ENCODE measurements at places on chromosomes 13 and 19.

DNA sequence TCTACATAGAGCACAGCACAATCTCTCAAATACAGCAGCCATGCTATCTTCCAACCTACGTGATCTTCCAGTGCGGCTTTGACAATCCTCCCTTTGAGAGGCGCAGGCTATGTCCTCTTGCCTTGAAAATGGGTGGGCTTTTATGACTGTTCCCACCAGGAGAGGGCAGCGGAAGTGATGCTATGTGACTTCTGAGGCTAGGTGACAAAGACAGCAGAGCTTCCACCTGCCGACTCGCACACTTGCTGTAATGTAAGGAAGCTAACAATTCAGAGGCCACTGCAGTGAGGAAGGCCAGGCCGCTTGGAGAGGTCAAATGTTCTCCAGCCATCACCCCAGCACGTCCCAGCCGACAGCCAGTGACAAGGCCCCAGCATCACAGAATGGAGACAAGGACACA, 65.8 kb downstream of the MRPL57 start:
- DNase-seq = no peak

- peak; percentile 59 for DNase-seq
Measured at GRCh38 chr19:48152551-48152950, 17.6 kb downstream of the LIG1 start.

DNA sequence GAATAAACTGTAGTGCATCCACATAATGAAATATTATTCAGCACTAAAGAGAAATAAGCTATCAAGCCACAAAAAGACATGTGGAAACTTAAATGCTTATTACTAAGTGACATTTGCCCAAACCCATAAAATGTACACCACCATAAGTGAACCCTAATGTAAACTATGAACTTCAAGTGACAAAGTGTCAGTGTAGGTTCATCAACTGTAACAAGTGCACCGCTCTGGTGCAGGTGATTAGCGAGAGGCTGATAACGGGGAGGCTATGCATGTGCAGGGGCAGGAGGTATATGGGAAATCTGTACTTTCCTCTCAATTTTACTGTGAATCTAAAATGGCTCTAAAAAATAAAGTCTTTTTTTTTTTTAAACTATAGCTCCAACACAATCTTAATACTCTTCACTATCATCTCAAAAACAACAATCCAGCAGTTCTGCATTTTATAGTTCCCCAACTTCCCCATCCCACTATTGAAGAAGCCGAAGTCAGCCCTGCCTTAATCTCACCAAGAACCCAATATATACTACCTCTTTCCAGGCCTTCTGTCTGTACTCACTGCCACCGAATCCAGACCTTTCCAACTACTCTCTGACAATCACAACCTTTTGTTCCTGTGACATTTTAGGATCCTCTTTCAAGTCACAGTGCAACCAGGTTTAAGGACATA, 22.6 kb downstream of the ELF1 start:
- DNase-seq = no peak

- no peak for DNase-seq
Measured at GRCh38 chr13:113997845-113998751, 24.2 kb upstream of the C13orf46 start.

GRCh38 chr13:113320226-113320875, 23.3 kb downstream of the LAMP1 start:
- no peak for DNase-seq

GRCh38 chr13:59734393-59734792, 429.3 kb downstream of the DIAPH3 start:
- DNase-seq = no peak

GRCh38 chr13:41386211-41386610, 71.1 kb upstream of the RGCC start:
- DNase-seq = no peak

- DNase-seq = peak; percentile 22
Measured at GRCh38 chr19:15449620-15450527, at the start of gene WIZ. WIZ (minus strand) TSS chr19:15449956; CDS start chr19:15448307, 1,649 bp downstream.

GRCh38 chr13:36074659-36075058, 56.5 kb downstream of the DCLK1 start:
- DNase-seq = no peak

DNA sequence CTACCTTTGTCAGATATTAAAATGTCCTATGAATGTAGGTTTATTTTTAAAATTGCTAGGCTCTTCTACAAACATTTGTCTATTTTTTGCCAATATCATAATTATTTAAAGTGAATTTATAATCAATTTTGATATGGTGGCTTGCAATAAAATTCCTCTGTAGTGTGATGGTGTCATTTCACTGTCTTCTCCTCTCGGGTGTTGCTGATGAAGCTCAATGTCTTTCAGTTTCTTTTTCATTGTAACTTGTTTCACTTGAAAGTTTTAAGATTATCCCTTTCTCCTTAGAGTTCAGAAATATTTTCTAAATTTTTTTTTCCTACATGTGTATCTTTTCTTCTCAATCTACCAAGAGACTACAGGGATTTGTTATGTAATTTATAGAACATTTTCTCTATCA, 267.1 kb upstream of the EDNRB start:
- no peak for DNase-seq

- no peak for DNase-seq
Measured at GRCh38 chr19:32877977-32878745, 8.6 kb upstream of the SLC7A9 start.

GRCh38 chr13:112510002-112510780, 77.8 kb downstream of the TUBGCP3 start:
- DNase-seq = no peak

DNA sequence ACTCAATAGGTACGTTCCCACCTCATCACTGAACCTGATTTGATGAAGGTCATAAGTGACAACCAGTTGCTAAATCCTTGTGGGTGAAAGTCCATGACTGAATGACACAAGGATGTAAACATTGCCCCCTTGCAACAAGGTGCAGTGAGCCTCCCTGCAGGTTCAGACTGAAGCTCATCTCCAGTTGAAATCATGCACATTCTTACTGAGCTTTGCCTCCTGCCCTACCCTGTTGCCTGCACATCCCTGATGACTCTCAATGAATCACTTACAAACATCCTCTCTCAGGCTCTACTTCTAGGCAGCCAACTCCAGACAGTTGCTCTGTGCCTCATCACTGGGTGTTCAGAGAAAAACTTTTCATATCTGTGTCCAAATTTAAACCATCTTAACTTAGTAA, 42.5 kb upstream of the ARGLU1 start:
- no peak for DNase-seq

GRCh38 chr13:109785141-109785891, 1.1 kb downstream of the IRS2 start:
- no peak for DNase-seq

- no peak for DNase-seq
Measured at GRCh38 chr19:16435999-16436650, 35.6 kb downstream of the EPS15L1 start.

- DNase-seq = no peak
Measured at GRCh38 chr13:110116072-110116487, 190.9 kb downstream of the COL4A1 start.

DNA sequence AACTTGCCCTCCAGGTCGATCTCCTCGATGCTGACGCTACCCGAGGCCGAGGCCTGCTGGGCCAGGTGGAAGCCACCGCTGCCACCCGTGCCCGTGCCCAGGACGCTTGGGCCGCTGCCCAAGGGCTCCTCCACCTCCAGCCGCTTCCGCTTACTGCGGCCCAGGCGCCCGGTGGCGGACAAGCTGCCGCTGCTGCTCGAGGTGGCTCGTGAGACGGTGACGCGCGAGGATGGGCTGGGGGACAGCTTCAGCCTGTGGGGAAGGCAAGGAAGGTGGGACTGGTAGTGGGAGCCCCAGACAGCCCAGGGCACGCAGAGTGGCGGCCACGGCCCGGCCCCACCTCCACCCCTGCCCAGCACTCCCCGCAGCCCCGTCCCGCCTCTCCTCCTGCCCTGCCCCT, 6.5 kb upstream of the TIMM13 start:
- DNase-seq = no peak

DNA sequence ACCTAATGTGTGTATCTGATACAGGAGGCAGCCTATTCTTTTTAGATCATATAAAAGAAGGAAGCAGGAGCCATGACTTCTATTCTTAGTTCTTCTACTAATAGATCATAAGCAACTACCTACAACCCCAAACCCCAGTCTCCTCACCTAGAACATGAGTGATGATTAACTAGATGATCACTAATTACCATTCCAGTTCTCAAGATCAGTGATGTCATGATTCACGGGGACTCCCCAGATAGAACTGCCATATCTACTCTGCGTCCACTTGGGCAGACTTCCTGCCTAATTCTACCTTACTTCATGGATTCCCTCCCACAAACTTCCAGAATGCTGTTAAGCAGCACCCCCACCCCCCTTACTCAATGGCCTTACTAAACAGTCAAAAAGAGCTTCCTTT, 380.1 kb downstream of the FGF14 start:
- no peak for DNase-seq

DNA sequence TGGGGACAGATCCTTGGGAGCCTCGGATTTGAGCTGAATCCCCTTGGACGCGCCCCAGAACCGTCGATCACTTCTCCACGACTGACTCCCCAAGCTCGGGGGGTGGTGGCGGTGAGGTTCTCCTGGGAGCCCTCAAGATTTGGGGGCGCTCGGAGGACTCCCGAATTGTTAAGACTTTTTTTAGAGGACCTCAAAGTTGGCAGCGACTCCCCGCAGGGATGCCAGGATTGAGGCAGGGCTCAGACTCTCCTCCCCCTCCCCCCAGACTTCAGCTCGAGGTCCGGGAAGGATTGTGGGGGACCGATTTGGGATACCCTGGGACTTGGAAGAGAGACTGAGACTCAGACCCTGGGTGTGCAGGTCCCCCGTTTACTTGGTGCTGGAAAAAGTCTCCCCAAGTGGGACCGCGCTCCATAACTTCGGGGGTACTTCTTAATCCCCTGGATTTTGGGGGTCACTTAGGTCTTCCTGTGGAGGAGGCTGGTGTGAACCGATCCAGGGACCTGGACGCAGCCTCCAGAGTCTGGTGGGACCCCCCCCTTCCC, 665 bp downstream of the VASP start:
- no peak for DNase-seq

- DNase-seq = peak; percentile 12
Measured at GRCh38 chr13:66312312-66313087, 917.6 kb downstream of the PCDH9 start.

DNA sequence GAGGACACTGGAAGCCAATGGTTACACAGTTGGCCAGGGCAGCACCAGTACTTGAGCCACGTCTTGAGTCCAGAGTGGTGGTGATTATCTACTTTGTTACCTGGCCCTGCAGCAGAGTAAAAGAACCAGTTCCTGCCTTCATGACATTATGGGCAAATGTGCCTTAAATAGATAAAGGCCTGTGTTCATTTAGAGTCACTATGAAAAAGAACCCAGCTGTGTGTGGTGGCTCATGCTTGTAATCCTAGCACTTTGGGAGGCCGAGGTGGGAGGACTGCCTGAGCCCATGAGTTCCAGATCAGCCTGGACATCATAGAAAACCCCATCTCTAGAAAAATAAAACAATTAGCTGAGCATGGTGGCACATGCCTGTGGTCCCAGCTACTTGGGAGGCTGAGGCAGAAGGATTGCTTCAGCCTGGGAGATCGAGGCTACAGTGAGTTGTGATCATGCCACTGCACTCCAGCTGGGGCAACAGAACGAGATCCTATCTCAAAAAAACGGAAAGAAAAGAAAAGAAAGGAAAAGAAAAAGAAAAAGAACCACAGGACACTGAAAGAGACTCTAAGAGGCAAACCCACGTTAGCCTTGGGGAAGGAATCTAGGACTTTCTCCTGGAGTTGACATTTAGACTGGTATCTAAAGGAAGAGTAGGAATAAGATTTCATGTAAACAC, 3.4 kb upstream of the IRF2BP1 start:
- DNase-seq = no peak

GRCh38 chr13:23688336-23688735, 118.1 kb downstream of the TNFRSF19 start:
- no peak for DNase-seq

DNA sequence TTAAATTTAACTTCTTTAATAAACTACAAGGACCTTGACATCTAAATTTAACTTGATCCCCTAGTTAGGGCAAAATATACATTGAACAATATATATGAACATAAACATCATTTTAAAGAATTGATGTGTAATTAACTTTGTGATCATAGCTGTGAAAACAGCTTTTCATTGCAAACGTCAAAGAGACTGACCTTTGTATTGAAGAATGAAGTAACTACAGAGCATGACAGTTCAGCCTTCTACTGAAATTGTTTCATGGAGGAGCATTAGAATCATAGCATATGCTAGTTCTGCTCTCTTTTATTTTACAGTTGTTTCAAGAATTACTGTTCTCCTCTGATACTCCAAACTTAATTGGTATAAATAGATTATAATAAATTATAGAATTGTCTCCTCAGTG, 123.4 kb upstream of the PRR20A start:
- no peak for DNase-seq

- no peak for DNase-seq
Measured at GRCh38 chr19:5664515-5664914, 15.8 kb downstream of the MICOS13 start.

DNA sequence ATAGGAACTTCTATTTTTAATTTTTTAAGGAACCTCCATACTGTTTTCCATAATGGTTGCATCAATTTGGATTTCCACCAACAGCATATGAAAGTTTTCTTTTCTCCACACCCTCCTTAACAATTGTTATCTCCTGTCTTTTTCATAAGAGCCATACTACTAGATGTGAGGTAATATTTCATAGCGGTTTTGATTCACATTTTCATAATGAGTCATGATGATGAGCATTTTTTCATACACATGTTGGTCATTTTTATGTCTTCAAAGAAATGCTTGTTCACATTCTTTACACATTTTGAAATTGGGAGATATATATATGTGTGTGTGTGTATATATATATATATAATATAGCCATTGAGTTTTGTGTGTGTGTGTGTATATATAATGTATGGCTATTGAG, 420.3 kb upstream of the PCDH9 start:
- DNase-seq = no peak

- DNase-seq = no peak
Measured at GRCh38 chr19:17848595-17849292, 962 bp upstream of the JAK3 start.

DNA sequence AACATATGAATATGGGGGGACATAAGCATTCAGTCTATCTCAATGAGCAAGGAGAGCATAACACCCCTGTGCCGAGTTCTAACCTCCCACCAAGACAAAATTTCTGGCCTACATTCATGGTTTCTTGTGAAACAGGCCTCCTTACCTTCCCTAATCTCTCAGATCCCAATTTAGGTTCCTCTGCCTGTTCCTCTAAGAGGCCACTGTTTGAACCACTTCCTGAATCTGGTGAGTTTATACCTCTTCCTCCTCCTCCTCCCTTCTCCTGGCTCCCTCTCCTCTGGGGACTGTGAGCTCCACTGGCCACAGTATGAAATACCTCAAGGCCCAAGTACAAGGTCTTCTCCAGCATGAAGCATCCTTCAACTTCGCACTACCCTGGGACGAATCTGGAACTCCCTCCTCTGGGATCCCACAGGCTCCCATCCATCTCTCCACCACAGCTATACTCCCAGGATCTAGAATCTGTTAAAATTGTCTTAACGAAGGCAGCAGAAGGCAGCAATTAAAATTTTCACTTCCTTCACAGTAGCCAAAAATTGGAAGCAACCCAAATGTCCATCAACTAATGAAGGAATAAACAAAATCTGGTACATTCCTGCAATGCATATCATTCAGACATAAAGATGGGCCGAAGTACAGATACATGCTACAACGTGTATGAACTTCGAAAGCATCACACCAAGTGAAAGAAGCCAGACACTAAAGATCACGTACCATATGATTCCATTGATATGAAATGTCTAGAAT, 7.8 kb upstream of the SIGLECL1 start:
- DNase-seq = no peak

- DNase-seq = no peak
Measured at GRCh38 chr19:38228005-38228377, 4.0 kb upstream of the DPF1 start.
